ENCODE measurements at places on chromosomes 7 and 10.

- no peak for DNase-seq
Observed at GRCh38 chr7:49229246-49229645, 304.9 kb downstream of the CDC14C start.

- DNase-seq = no peak
Observed at GRCh38 chr10:112304267-112304859, 21.2 kb downstream of the TECTB start.

GRCh38 chr10:45432113-45432512, 58.1 kb downstream of the ALOX5 start:
- DNase-seq = no peak

- DNase-seq = no peak
Observed at GRCh38 chr7:74709880-74710671, 52.6 kb downstream of the GTF2I start.

GRCh38 chr10:4826792-4827324, 851 bp downstream of the AKR1E2 start:
- no peak for DNase-seq

DNA sequence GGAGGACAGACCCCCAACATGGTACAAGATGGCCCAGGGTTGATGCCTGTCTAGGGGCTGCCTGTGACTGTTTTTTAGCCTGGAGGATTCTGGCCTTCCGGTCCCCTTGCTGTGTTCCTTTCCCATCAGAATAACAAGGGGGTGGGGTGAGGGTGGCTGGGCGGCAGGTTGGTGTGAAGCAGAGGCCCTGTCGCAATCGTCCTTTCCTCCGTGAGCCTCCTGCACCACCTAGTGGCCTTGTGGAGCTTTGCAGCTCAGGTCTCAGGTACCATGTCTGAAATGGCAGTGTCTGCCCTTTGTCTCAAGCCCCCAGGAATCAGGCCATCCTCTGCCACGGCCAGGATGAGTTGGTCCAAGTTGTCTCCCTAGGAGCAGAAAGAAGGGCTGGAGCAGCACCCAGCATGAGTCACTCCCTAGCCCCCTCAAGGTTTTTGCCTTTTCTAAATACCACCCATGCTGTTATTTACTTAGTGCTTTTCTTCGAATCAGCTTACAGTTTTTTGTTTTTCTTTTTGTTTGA, 24.2 kb downstream of the TACR2 start:
- DNase-seq = no peak

DNA sequence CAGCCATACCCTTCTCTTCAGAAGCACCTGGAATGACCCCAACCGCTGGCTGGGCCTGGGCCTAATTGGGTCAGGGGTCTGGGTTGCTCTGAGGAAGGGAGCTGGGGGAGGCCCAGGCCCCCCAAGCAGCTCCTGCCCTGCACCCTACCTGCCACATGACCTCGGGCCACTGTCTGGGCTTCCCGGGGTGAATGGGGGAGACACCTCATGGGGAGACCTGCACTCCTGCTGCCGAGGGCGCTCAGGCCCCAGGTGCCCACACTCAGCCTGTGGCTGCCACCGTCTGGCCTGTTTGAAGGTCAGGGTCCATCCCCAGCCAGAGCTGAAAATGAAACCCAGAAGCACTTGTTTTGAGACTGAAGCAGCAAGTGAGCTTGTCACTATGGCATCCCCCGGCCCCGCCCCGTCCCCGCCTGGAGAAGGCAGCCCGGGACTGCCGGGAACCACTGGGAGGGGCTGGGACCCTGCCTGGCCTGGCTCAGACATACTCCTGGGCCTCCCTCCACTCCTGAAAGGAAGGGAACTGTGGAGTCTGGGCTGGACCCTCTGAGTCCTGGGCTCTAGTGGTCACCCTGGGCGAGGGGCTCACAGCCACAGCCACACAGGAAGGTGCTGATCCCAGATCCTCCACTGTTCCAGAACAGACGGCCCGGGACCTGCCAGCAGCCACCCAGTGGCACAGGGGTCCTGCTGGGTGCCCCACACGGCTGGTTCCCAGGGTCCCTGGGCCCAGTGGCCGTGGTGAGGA, 7.4 kb upstream of the MICALL2 start:
- no peak for DNase-seq

- no peak for DNase-seq
Observed at GRCh38 chr10:99975106-99975829, 34.5 kb downstream of the DNMBP start.

- DNase-seq = no peak
Observed at GRCh38 chr7:98174334-98175259, 36.6 kb upstream of the BHLHA15 start.

DNA sequence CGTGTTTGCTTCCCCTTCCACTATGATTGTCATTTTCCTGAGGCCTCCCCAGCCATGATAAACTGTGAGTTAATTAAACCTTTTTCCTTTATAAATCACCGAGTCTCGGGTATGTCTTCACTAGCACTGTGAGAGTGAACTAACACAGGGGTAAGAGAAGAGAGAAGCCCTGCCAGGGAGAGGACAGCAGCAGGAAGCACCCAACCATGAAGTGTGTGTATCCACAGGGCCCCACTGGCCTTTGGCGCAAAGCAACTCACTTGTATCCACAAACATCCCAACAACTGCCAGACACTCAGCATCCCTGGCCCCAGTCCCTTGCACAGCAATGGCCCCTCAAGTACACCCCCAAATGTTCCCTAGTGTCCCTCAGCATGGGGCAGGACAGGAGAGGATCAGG, 115.1 kb downstream of the MAD1L1 start:
- DNase-seq = no peak

GRCh38 chr10:94583124-94583523, 37.5 kb downstream of the HELLS start:
- no peak for DNase-seq

GRCh38 chr7:71009636-71010035, 122.3 kb upstream of the GALNT17 start:
- no peak for DNase-seq

DNA sequence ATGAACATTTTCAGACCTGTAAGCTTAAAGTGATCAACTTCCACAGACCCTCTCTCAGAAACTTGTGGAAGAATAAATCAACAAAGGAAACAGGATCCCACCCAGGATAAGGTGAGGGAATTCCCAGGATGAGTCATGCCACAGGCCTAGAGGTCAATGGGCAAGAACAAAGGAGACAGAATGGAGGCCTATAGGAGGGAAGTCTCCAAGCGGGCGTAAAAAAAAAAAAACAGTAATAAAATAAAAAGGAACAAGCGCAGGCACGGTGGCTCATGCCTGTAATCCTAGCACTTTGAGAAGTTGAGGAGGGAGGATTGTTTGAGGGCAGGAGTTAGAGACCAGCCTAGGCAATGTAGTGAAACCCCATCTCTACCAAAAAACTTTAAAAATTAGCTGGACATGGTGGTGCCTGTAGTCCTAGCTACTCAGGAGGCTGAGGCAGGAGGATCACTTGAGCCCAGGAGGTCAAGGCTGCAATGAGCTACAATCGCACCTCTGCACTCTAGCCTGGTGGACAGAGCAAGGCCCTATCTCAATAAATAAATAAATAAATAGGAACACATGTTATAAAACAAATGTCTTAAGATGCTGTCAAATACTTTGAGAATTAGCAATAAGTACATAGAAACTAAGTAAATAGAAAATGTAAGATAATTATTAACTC, 8.4 kb downstream of the SORBS1 start:
- DNase-seq = no peak

DNA sequence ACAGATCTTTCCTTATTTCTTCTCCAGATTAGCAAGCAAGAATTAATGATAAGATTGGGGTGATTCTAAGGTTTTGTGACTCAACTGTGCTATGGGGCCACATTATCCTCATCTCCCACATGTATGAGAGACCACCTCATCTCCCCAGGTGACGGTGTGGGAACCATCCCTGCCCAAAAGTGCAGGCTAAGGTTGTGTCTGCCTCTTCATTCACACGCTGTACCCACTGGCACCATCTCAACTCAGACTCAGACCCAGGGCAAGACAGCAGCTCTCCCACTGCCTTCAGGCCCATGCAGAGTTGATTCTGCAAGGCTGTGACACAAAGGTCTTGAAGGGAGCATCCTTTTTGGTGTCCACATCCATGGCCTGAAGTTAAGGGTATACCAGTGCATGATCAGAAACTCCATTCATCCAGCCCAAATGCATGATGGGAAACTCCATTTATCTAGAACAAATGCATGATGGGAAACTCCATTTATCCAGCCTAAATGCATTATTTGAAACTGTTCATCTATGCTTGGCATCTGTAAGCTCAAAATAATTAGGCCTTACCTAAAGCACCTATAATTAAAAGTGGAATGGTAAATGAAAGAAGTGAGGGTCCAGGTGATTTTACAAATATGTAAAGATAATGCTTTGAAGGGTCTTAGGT, 99.4 kb downstream of the TCERG1L start:
- DNase-seq = no peak

DNA sequence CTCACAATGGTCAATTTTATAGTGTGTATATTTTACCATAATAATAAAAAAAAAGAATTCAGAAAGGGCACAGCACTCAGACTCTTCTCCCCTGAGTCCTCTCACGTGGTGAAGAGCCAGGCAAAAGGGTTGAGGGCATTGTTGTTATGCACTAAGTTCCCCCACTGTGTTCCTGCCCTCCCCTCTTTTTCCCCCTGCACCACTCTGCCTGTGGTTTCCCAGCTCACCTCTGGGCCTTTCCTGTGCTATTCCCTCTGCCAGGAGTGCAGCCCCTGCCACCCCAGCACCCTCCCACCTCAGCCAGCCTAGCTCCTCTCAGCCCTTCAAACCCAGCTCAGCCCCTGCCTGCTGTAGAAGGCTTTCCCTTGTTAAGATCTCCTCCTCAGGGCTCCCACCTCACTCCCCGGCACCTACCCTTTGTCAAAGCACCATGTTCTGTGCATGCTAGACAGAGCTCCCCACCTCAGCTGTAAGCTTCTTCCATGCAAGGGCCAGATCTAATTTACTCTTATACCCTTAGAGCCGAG, 108.5 kb downstream of the KCNMA1 start:
- no peak for DNase-seq

- DNase-seq = no peak
Observed at GRCh38 chr7:41581041-41581440, 121.8 kb downstream of the INHBA start.

GRCh38 chr10:97353945-97354344, 19.4 kb upstream of the FRAT2 start:
- no peak for DNase-seq
